ENCODE measurements at places on chromosomes 11 and 22.
A peak's percentile ranks its signal among the peaks of the same experiment; 100 is the strongest.

DNA sequence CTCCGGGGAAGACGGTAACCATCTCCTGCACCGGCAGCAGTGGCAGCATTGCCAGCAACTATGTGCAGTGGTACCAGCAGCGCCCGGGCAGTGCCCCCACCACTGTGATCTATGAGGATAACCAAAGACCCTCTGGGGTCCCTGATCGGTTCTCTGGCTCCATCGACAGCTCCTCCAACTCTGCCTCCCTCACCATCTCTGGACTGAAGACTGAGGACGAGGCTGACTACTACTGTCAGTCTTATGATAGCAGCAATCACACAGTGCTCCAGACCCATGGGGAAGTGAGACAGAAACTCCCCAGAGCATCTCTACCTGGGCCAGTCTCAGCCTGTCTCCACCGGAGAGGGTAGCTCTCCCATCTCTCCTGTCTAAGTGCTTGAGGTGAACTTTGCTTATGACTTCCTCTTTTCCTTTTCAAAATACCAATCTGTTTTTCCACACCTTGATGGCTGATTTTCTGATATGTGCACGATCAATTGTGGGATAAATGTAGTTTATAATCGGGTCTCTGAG is 48.5 kb upstream of the VPREB1 start:
- no peak for DNase-seq

- DNase-seq: no peak
These were observed 26.7 kb downstream of the UPB1 start for GRCh38 chr22:24521791-24522245.

- DNase-seq: no peak
These were observed 20.2 kb upstream of the RGL4 start for GRCh38 chr22:23670378-23671295.

- no peak for DNase-seq
These were observed 1.8 kb downstream of the TESMIN start for GRCh38 chr11:68749229-68750123.

DNA sequence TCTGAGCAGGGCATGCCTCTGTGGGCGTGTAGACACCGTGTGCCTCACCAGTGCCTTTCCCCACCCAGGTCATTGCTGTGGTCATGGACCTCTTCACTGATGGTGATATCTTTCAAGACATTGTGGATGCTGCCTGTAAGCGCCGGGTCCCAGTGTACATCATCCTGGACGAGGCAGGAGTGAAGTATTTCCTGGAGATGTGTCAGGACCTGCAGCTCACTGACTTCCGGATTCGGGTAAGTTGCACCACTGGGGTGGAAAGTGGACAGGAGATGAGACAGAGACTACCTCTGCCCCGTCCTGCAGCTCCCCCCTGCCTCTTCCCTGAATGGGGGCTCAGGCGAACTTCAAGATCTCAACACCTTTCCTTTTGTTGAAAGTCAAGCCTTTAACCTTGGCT is 24.3 kb downstream of the FAM83F start:
- DNase-seq: no peak

DNA sequence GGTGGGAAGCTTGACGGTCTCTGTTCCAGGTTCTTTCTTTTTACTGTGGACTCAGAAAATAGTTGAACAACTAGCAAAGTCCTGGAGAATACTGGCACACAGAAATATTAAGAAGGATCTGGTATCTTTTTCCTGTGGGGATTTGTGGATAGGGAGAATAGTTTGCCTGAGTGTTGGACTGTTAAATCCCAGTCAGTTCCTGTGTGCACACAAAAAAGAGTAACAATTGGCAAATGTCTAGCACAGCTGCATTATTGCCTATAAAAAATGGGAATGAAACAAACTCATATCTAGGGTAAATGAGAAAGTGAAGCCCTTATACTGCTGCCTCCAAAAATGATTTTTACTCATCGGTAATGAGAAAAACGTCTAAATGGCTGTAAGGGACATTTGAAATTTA is 828.2 kb downstream of the JRKL start:
- DNase-seq: no peak

DNA sequence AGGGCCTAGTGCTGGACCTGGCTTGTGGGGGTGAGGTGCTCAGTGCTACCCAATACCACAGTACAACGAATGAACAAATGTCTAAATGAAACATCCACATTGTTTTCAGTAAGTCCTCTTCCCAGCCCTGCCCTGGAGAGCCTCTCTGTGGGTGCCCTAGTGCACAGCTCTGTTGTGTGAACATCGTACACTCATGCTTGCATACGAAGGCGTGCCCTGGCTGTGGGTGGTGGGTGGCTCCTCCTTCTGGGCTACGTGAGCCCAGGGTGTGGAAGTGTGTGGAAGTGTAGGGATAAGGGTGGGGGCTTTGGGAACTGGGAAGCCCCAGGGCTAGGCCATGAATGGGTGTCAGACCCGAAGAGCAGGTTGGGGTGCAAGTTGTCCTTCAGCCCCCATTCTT is 592 bp upstream of the NLRX1 start:
- no peak for DNase-seq

DNA sequence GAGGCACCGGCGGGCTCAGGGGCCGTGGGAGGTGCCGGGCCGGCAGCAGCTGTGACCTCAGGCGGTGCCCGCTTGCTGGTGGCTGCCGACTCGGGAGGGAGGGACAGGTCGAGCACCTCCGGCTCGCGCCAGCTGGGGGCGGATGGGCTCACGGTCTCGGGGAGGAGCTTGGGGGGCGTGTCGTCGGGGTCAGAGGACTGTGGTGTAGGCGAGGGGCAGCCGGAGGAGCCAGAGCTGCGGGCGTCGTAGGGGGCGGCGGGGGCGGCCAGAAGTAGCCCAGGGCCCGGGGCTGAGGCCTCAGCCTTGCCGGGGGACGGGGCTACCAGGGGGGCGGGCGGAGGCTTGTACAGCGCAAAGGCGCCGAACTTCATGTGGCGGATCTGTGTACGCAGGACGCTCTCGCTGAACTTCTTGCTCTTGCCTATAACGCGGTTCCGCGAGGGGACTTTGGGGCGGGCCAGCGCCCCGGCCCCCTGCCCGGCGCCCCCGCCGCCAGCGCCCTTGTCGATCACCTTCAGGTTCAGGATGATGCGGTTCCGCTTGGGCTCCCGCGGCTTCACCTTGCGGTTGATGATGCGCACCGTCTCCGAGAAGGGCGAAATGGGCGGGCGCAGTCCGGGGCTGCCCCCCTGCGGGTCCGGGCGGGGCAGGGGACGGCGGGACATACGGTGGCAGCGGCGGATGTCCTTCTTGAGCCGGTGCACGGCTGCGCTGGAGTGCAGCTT is 5.5 kb downstream of the CBX6 start:
- no peak for DNase-seq

DNA sequence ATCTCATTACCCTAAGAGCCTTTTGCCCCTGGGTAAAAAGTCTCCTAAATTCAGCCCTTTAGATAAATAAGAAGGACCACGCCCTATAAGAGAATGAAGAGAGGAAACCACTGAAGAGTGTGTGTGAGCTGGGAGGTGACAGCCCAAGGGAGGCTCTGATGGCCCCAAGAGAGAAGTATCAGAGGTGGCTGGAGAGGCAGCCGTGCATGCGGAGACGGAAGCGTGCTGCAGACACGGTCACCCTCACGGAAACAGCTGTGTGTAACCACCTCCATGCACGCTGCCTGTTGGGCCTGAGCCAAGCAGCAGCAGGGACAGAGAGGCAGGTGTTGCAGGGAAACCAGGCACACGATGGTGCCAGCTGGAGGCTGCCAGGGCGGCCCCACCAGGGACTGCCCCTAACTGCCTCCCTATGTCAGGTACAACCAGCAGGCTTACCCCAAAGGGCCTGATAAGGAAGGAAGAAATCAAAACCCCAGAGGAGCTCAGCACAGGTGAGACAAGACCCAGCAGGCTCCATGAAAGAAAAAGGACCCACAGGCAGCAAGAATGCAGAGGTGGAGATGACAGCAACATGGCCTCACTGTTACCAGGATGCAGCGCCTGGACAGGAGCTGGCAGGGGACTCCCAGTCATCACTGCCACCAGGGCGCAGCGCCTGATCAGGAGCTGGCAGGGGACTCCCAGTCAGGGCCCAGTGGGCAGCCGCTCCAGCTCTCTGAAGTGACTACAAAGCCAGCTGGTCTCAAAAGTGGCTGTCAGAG is 7.8 kb downstream of the LARGE2 start:
- DNase-seq: no peak

- no peak for DNase-seq
These were observed 293.2 kb downstream of the NTM start for GRCh38 chr11:131663405-131664200.

DNA sequence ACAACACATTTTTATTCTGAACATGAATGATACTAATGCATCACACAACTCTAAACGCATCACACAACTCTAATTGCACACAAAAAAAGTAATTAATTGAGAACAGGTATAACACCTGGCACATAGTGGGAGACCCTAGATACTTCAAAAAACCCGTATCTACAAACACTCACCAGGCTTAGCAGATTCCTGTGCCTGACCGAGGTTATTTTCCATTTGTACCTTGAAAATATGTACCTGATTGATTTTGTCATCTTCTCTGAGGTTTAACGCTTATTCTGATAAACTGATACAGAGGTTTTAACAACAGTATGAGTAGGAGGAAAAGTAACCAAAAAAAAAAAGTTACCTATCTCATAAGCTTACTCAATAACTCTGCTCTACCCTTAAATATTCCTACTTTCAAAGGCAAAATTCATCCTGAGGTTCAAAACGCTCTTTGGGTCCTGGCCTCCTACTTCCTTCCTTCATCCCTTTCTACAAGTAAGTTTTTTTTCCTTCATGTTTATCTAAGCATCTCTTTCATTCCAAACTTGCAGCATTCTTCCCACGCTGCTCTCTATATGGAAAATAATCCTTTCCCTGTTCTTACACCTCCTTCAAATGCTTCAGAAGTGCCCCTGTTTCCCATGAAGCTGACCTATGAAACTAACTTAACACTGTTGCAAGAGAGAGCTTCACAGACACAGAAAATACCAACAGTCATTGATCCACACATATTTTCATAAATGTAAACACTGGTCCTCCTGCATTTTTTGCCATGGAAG is 73.3 kb downstream of the ETS1 start:
- no peak for DNase-seq

DNA sequence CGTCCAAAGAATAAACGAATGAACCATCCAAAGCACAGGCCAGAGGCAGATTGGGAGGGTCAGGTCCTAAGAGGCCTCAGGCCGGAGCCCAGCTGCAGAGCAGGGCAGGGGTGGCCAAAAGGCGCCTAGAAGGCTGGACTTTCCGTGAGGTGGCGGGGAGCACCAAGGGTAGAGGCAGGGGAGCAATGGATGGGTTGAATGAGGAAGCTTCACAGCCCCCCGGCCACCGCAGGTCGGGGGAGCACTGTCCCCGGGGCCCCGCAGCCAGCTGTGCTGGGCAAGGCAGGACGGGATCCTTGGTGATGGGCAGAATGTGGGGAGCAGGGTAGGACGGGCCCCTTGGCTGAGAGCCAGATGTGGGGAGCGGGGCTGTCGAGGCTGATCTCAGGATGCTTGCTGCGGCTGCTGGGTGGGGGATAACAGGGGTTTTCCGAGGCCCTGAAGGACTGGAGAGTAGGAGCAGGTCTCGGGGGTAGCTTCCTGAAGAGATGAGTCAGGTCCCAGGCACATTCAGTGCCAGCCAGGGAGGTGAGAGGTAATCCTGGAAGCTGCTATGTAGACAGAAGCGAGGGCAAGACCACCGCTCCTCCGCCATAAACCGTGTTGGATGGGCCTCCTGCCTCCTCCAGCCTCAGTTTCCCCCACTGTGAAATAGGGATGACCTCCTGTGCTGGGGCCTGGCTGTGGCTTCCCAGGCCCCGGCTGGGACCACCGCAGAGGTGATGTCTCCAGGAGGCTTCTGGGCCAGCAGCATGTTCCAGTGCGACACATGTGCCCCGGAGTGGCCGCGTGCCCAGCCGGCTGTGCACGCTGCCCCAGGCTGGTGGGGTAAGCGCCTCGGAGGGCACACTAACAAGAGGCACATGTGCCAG is 34.6 kb upstream of the KCNQ1OT1 start:
- DNase-seq: no peak

- DNase-seq: no peak
These were observed 1589.4 kb upstream of the TENM4 start for GRCh38 chr11:81030186-81030585.

GRCh38 chr11:65439331-65440181 is 17.0 kb downstream of the NEAT1 start:
- DNase-seq: no peak

GRCh38 chr11:57336111-57336666 is 497 bp upstream of the SSRP1 start:
- no peak for DNase-seq

DNA sequence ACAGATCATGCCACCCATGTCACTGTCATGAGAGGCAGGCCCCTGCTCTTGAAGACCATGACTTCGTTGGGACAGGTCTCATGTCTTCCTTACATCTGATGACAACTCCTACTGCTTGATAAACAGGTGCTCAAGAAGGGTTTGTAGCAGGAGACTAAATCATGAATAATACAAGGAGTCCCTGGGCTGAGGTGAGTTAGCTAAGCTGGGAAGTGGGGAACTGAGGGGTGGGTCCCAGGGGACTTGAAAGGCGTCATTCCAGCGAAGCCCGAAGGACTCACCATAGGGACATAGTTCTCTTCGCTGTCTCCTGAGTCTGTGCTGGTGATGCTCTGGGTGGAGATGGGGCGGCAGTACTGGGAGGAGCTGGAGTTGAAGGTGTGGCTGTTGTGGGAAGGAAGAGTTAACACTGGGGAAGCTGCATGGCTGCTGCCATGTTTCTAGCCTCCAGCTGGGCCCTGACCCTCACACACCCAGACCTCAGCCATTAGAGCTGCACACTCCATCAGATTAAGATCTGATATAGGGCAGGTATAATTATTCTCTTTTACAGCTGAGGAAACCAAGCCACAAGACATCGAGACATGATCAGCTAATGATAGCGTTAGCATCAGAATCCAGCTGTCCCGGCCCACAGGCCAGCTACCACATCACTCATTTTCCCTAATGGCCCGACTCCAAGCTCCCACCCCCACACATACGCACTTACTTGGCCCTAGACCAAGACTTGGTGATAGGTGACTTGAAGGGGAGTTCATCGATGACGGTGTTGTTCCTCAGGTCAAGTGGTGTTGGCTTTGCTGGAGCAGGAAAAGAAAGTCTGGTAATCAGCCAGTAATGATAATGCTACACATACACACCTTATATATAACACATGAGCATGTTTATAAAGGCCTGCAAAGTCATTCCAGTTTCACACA is 32.9 kb downstream of the USP35 start:
- DNase-seq: no peak

GRCh38 chr11:1546536-1547466 is 25.3 kb downstream of the DUSP8 start:
- peak; percentile 21 for DNase-seq
